ENCODE measurements at places on chromosomes 7 and 10. TPM values are rescaled to one million over a fixed set of nuclear protein-coding genes. Genes with fewer than 3 reads are reported as not detected.

The AKR1D1 gene
- not detected for polyA plus RNA-seq

The STARD3NL gene
- polyA plus RNA-seq = 23.1 TPM

The PPP1R17 gene
- polyA plus RNA-seq = not detected

The ARHGEF5 gene
- polyA plus RNA-seq = 9.1 TPM

The C10orf105 gene
- polyA plus RNA-seq = 0.14 TPM

The EPO gene
- 1.8 TPM for polyA plus RNA-seq

Measured in pancreas (tissue), 10 donors.